SW480 (cell line): ENCODE measurements at places on chromosomes 11 and 22.

GRCh38 chr22:17057959-17058814, 26.6 kb upstream of the IL17RA start:
- peak; percentile 54 for DNase-seq

DNA sequence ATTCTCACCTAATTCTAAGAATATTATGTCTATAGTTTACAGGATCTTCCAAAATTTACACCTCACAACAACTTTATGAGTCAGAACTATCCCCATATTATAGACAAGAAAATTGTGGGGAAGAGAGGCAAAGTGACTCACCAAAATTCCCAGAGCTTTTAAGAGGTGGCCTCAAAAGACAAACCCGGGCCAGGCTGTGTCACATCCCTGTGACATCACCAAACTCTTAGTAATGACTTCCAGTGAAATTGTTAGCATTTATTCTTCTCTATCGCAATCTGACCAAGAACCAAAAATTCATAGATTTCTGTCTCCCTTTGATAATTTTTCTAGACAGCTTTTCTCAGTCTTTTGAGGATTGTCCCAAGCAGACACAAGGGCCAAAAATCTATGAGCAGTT, 134.3 kb downstream of the SNX19 start:
- peak; percentile 57 for DNase-seq

DNA sequence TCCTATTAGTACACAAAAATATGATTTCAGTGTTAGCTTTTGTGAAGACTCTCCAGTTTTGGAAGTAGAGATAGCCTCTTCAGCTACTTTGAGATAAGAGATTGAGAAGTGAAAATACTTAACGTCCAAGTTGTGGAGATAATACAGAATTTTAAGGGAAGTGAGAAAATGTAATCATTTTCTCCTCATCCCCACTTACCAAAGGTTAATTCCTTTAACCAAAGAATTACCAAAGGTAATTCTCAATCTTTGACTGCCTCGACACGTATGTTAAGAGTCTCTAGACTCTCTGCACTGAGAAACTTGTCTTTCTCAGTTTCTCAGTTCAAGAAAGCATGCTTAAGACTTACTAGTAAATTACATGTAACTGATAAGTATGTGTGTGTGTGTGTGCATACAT, 15.3 kb downstream of the C11orf54 start:
- no peak for DNase-seq

- DNase-seq, result no peak
These were observed 42.2 kb downstream of the TRIOBP start for GRCh38 chr22:37739035-37739434.

- DNase-seq, result no peak
These were observed 221.2 kb downstream of the SBF2 start for GRCh38 chr11:10072841-10073240.

DNA sequence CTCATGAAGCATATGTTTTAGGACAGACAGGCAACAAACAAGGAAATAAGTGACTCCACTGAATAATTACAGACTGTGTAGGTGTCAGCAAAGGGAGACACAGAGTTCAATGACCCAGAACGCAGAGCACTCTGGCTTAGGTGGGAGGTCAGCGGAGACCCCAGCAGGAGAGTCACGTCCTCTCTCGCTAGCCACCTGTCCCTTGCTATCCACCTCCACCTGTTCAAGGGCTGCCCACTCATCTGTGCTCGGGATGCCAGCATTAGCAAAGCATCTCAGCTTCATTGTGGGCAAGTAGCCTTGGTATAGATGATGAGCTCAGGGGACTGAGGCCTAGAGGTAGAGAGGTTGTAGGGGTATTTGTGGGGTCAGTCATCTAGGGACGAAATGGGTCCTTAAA, 21.8 kb upstream of the ATXN10 start:
- DNase-seq, result no peak

DNA sequence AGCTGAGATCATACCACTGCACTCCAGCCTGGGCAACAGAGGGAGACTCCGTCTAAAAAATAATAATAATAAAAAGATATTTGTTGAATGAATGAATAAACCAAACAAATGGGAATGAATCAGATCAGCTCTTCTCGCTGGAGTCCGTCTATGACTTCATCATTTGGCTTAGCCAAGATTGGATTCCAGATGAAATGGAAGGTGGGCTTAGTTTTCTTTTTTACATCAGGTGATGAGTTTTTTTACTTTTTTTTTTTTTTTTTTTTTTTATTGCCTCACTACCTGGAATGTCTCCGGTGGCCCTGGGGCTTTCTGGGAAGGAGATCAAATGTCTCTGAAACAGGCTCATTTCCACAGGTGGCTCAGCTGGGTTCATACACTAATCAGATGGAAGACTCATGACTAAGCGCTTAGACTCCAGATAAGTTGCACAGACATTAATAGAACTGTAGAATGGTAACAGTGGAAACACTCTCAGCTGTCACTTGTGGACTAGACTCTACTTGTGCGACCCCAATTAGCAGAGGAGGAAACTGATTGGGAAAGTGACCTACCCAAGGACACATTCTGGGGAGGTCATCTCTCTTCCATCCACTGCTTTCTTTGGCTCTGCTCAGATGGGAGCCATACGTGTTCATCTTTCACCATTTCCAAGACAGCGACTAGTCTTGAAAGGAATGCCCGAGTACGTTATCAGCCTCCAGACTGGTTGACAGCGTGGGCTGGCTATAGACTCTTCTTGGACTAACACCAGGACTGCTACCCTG, 20.5 kb upstream of the RBFOX2 start:
- DNase-seq, result no peak

DNA sequence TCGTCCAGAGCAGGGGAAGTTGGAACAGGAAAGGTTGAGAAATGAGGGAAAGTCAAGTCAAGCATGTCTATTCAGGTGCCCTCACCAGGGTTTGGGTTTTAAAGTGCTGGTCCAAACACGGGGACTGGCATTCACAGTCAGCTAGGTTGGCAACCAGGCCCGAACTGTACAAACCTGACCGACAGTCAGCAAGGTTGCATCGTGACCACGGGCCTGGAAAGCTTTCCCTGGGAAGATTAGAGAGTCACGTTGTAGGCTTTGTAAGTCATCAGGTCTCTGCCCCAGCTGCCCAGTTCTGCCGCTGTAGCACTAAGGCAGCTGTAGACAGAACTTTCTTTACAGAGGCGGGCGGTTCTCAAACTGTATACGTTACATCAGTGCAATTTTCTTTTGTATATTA, 7.4 kb downstream of the KRTAP5-10 start:
- no peak for DNase-seq

- no peak for DNase-seq
These were observed 4.5 kb downstream of the KCNQ1OT1 start for GRCh38 chr11:2694995-2695939.

GRCh38 chr11:100799445-100799844, 112.4 kb downstream of the ARHGAP42 start:
- no peak for DNase-seq

DNA sequence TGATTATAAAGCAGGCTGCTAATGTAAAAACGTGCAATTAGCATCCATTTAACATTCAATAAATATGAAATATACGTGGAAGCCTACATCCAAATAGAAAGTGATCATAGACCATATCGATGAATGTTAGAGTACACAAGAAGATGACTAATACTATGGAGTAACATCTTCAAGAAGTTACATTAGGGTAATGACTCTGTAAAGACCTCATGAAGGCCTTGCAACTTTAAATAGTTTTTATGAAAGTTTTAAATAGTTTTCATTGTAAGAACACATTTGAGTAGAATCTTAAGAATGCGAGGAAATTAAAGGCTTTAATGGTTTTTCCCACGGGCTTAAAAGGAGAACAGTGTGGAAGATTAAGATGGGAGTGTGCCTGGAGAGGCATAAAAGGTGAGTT, 1.4 kb downstream of the TRIM34 start:
- no peak for DNase-seq

- DNase-seq, result no peak
These were observed 22.8 kb upstream of the TFIP11 start for GRCh38 chr22:26534874-26535602.

DNA sequence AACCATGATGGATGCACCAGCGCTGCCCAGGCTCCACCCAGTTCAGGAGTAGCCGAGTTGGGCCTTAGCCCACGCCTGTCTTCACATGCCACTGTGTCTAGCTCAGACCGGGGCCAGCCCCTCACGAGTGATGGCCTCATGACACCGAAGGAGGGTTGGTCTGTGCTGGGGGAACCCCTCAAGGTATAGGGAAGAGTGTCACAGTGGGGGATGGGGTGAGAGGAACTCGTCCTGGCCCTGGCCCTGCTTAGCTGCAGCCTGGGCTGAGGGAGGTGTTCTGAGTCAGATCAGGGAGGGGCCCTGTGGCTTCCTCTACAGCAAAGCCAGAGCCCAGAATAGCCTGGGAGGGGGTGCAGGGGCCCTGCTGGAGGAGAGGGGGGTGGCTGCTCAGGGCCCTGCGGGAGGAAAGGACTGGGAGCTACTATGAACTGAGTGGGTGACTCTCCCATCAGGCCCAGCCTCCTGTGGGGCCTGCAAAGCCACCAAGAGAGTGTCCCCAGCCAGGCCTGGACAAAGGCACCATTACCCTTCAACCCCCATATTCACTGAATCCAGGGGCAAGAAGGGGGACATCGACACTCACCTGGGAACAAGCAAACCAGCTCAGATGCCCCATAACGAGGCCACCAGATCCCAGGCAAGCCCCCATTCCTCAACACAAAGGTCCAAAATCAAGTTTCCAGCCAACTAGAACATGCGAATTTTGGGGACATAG, 41.2 kb downstream of the IGLL5 start:
- DNase-seq, result no peak

DNA sequence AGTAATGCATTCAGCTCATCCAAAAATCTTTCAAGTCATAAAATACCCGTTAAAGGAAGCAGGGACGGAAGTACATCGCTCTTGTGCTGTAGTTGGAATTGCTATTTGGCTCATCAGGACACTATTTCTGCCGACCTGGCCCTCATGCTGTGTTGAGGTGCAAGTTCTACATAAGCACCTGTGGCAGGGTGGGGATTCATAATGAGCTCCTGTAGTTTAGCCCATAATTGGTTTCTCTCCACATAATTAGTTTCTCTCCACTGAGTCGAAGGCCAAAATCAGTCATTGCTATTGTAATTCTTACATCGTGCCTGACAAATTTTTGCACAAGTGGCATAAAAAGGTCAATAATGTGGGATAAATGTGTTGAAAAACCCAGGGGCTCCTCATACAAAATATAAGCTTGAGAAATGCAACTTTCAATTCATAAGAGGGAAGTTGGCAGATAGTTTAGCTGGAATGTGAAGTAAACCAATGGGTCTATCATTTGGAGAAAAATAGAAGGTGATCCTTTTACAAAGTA, 14.9 kb upstream of the ISX start:
- no peak for DNase-seq

DNA sequence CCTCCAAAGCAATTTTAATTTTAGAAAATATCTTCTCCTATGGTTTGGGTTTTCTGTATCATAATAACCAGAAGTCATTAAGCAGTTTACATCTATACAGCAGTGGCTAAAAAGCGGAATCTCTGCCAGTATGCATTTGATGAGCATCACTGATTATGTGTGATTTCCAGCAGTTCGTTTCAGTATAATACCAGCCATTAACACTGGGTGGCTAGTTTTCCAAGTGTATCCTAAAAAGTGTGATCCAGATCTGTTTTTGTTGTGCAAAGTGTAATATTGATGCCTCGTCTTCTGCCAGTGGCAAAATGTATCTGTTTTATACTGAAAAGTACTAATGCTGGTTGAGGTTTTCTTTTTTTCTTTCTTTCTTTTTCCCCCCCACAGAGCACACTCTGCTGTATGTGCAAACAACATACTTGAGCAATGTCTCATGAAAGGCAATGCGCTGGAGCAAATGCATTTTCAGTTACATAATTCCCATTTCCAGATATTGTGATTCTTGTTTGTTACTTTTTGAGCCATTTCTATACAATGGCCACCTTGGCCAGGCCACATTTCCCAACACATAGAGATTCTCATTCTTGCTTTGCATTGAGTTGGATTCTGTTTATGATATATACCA, 64.2 kb downstream of the SLC36A4 start:
- no peak for DNase-seq

DNA sequence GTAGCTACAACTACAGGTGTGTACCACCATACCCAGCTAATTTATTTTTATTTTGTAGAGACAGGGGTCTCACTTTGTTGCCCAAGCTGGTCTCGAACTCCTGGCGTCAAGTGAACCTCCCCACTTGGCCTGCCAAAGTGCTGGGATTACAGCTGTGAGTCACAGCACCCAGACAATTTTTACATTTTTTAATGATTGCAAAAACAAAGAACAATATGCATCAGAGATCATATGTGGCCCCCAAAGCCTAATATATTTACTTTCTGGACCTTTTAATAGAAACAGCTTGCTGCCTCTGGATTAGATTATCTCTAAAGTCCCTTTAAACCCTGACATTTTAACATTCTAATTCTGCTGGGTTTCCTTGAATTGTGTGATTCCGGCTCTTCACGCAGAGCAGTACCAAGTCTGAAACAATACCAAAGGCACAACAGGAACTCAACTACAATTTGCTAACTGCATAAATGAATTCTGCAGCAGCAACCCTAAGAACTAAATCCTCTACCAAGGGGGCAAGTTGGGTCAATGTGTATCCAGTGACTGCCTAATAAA, 25.0 kb downstream of the RAB30 start:
- no peak for DNase-seq

- no peak for DNase-seq
These were observed 21.2 kb downstream of the BLID start for GRCh38 chr11:122094836-122095235.

GRCh38 chr11:47376107-47376524, 2.2 kb downstream of the SPI1 start:
- no peak for DNase-seq

- peak; percentile 13 for DNase-seq
These were observed 138.7 kb downstream of the TRIM29 start for GRCh38 chr11:119999220-119999619.

- no peak for DNase-seq
These were observed 279.3 kb upstream of the B3GAT1 start for GRCh38 chr11:134691295-134691873.

- no peak for DNase-seq
These were observed 717 bp downstream of the MRGPRE start for GRCh38 chr11:3231550-3231850.

- no peak for DNase-seq
These were observed 30.3 kb upstream of the GRAMD4 start for GRCh38 chr22:46589871-46590271.

DNA sequence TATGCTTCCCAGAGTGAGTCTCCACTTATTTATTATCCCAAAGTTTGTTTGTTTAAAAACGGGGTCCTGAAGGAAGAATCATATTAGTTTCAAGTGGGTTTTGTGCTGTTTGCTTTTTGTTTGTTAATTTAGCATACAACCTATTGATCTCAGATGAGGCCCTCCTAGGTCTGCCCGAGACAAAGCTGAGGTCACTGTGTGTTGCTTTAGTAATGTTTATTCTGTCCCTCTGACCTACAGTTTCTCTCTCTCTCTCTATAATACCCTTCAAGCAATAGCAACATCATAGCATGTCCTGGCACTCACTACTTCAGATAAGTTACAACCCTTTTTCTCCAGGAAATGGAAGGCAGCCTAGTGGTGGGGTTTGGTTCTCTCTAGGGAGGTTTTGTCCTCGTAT, 63.4 kb downstream of the AMOTL1 start:
- no peak for DNase-seq

- DNase-seq, result peak; percentile 39
These were observed 789 bp downstream of the SIK2 start for GRCh38 chr11:111602865-111603610.

- peak; percentile 97 for DNase-seq
These were observed 30.6 kb upstream of the DRD2 start for GRCh38 chr11:113505541-113506375.

GRCh38 chr11:73804712-73805111, 17.0 kb downstream of the MRPL48 start:
- DNase-seq, result no peak

- no peak for DNase-seq
These were observed 21.7 kb upstream of the PICK1 start for GRCh38 chr22:38035530-38035885.
